ENCODE measurements at places on chromosomes 6 and 20. TPM values are rescaled to one million over a fixed set of nuclear protein-coding genes. Genes with fewer than 3 reads are reported as not detected.
A peak's percentile ranks its signal among the peaks of the same experiment; 100 is the strongest.

GRCh38 chr20:50053362-50054230, 59.4 kb downstream of the UBE2V1 start:
- no peak for DNase-seq
- no peaks in the 10 kb centered on the region for H3K36me3 ChIP-seq
- no peak overlapping the region for H3K4me3 ChIP-seq

DNA sequence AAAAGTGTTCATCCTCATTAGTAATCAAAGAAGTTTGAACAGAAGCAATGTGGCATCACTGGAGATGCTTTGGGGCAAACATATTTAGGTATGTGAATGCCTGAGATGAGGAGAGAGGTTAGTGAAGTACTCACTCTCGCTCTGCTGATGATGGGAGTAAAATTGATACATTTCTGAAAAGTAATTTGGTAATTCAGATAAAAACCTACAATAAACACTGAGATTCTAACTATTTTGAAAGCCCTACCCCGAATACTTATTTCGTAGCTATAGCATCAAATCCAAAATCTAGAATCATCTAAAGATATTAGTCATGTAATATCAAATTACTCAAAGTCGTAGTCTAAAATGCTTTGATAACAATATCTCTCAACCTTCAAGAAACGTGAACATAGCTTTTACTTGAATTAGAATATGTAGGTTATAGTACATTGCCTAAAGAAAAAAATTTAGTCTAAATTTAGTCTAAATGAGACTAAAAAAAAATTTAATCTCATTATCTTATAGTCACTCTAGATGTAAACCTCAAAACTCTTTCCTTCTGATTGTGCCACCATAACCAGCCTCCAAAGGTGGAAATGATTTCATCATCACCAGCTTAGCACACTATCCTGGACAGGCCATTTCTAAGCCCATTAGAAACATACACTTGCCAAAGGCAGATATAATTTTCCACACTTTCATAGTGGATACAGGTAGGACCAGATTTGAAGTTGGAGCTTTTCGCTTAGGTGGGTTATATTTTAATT, 232.5 kb upstream of the TAB2 start:
- H3K4me3 ChIP-seq = no peak overlapping the region
- no peak overlapping the region for H3K27ac ChIP-seq
- H3K36me3 ChIP-seq = no peaks in the 10 kb centered on the region
- no peaks in the 10 kb centered on the region for H3K4me1 ChIP-seq
- H3K27me3 ChIP-seq = no peaks in the 10 kb centered on the region

- H3K27me3 ChIP-seq = peaks cover 94% of the 10 kb centered on the region
- H3K4me3 ChIP-seq = no peak overlapping the region
- DNase-seq = no peak
- H3K4me1 ChIP-seq = peaks cover 57% of the 10 kb centered on the region
- no peaks in the 10 kb centered on the region for H3K36me3 ChIP-seq
Measured at GRCh38 chr6:1386038-1386709, 3.2 kb upstream of the FOXF2 start.

GRCh38 chr6:551405-551804, 105.5 kb downstream of the HUS1B start:
- no peaks in the 10 kb centered on the region for H3K4me1 ChIP-seq
- H3K4me3 ChIP-seq = no peak overlapping the region
- H3K27me3 ChIP-seq = no peaks in the 10 kb centered on the region
- DNase-seq = peak; percentile 30
- no peak overlapping the region for H3K27ac ChIP-seq

DNA sequence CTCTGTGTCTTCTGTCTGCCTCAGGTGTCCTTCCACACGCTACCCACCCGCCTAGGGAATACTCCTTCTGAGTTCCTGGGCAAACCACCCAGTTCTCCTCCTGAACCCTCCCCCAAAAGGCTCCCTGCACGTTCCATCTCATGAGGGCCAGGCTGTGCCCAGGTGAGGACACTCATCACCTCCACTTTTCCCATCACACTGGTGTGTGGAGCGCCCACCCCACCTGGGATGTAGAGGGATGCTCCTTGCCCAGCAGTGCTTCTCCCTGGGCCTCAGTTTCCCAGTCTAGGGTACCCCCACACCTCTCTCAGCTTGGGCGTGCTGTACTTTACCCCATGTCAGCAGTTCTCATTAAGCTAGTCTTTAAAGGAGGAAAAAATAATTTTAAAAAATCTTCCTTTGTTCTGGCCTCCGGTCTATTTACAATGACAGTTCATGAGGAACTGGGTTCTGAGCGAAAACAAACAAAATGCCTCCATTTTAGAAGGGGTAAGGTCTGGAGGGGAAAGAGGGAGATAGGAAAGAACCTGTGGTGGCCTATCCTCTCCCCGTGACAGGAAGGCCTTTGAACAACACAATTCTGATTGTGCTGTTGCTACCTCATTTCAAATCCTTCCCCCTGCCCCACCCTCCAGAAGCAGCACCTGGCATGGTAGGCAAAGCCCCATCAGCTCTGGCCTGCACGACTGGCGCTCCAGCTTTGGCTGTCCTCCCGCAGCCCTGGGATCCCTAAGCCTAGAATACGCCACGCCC, 1.7 kb upstream of the C20orf203 start:
- H3K4me1 ChIP-seq = no peaks in the 10 kb centered on the region
- H3K27ac ChIP-seq = no peak overlapping the region
- H3K27me3 ChIP-seq = no peaks in the 10 kb centered on the region
- no peak for DNase-seq

- no peak for DNase-seq
- no peaks in the 10 kb centered on the region for H3K36me3 ChIP-seq
- peak overlapping the region; percentile 49 for H3K27ac ChIP-seq
- no peaks in the 10 kb centered on the region for H3K27me3 ChIP-seq
- no peak overlapping the region for H3K4me3 ChIP-seq
Measured at GRCh38 chr6:4459996-4460395, 316.2 kb upstream of the CDYL start.

GRCh38 chr20:9627219-9627618, 112.8 kb downstream of the LAMP5 start:
- no peak for DNase-seq
- no peak overlapping the region for H3K27ac ChIP-seq
- H3K4me1 ChIP-seq = no peaks in the 10 kb centered on the region
- no peaks in the 10 kb centered on the region for H3K27me3 ChIP-seq
- H3K4me3 ChIP-seq = no peak overlapping the region

GRCh38 chr6:45966340-45966739, 49.3 kb downstream of the CLIC5 start:
- no peak for DNase-seq
- no peaks in the 10 kb centered on the region for H3K4me1 ChIP-seq
- H3K27me3 ChIP-seq = no peaks in the 10 kb centered on the region

GRCh38 chr20:38590676-38591473, 9.9 kb downstream of the ADIG start:
- H3K36me3 ChIP-seq = no peaks in the 10 kb centered on the region
- no peak overlapping the region for H3K4me3 ChIP-seq
- H3K27ac ChIP-seq = no peak overlapping the region
- DNase-seq = no peak

- DNase-seq = no peak
- no peak overlapping the region for H3K4me3 ChIP-seq
- H3K27ac ChIP-seq = no peak overlapping the region
- no peaks in the 10 kb centered on the region for H3K36me3 ChIP-seq
- no peaks in the 10 kb centered on the region for H3K4me1 ChIP-seq
Measured at GRCh38 chr6:114783083-114783482, 440.3 kb upstream of the HS3ST5 start.

SLC35F1 gene
- not detected for total RNA-seq

BACH2 gene
- 2.9 TPM for total RNA-seq

MTHFD1L gene
- total RNA-seq = 16.3 TPM

TRIM15 gene
- total RNA-seq = not detected

ENPP5 gene
- 6.4 TPM for total RNA-seq

RAET1G gene
- not detected for total RNA-seq

HAO1 gene
- total RNA-seq = not detected

All from stomach (tissue), 19 donors.